Caki2 (cell line): ENCODE measurements at places on chromosomes 5 and 9. TPM values are rescaled to one million over a fixed set of nuclear protein-coding genes. Genes with fewer than 3 reads are reported as not detected.

GRCh38 chr5:59897075-59897474, 3.5 kb upstream of the PDE4D start:
- no peak for DNase-seq

GRCh38 chr9:32589083-32589723, 16.2 kb upstream of the NDUFB6 start:
- no peak for DNase-seq

- DNase-seq: no peak
These were observed 58.8 kb upstream of the MINAR2 start for GRCh38 chr5:129689045-129689444.

- DNase-seq: no peak
These were observed 22.9 kb upstream of the ROPN1L start for GRCh38 chr5:10418654-10419345.

- DNase-seq: no peak
These were observed 253.9 kb downstream of the CEMIP2 start for GRCh38 chr9:71514344-71514975.

GRCh38 chr9:129163753-129164152, 14.3 kb downstream of the IER5L start:
- DNase-seq: no peak

- no peak for DNase-seq
These were observed 598.3 kb upstream of the FAM174A start for GRCh38 chr5:99936911-99937310.

DNA sequence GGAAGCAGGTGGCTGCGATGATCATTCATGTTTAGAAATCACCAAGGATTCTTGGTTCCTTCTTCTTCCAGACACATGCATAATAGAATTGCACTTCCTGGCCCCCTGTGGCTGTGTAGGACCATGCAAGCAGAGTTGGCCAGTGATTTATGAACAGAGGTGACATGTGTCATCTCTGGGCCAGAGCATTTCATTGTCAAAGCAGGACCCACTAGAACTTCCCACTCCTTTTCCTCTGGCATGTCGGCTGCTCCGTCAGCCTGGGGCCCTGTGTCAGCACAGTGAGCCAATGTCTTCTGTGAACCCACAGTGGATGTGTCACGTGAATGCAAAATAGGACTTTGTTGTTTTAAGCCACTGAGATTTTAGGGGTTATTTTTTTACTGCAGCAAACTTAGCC, 59.2 kb downstream of the HSD17B3 start:
- DNase-seq: no peak

DNA sequence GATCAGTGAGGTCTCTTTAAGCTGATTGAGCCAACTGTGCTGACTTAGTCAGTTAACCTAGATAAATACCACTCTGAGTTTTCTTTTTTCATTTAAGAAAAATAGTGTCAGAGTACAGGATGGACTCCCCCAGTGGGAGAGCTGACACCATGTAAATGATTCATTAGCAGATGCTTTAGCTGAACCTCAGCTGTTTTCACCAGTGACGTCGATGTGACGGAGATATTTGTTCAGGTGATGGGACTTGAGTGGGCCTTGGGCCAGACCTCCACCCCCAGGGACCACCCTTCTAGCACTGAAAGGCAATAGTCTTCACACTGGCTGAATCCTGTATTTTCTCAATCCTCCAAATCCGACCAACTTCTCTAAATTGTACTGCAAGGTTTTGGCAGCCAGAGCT, 196.1 kb downstream of the GAS1 start:
- no peak for DNase-seq

- DNase-seq: no peak
These were observed 5.8 kb upstream of the HAND1 start for GRCh38 chr5:154483654-154484392.

DNA sequence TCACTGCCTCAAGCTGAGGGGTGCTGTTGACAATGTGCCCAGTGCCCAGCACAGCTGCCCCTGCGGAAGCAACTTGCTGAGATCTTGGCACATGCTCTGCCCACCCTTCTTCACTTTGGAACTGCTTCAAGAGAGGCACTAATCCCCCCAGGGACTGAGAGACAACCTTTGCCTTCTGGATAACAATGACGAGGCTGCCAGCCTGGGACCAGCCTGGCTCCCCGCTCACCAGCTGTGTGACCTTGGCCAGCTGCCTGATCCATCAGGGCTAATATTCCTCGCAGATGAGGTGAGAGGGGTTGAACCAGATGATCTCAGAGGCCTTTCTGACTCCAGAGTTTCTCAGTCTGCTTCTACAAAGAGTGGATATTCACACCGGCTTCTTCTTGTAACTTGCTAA, 81.0 kb downstream of the SHB start:
- no peak for DNase-seq

GRCh38 chr9:120711841-120712538, 2.3 kb downstream of the MEGF9 start:
- DNase-seq: peak; percentile 56

DNA sequence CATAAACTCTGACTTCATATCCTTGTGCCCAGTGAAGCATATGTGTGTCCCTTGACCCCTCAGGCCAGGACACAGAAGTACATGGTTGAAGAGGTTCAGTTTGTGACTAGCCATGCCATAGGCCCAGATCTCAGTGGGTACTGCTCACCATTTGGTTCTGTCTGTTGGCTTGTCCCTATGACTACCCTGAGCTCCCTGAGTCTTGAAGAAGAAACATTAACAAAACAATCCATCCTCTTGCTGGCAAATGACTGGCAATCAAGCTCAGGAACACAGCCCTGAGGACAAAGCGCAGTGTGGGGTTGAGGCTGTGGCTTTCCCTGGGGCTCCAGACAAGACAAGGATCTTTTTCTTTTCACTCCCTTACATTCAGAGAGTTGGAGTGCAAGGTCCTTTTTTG, 46.3 kb downstream of the TNFAIP8 start:
- DNase-seq: peak; percentile 56

GRCh38 chr5:90390326-90390725, 19.2 kb downstream of the CETN3 start:
- DNase-seq: no peak

- DNase-seq: no peak
These were observed 142.0 kb downstream of the ZCCHC7 start for GRCh38 chr9:37262410-37262809.

DNA sequence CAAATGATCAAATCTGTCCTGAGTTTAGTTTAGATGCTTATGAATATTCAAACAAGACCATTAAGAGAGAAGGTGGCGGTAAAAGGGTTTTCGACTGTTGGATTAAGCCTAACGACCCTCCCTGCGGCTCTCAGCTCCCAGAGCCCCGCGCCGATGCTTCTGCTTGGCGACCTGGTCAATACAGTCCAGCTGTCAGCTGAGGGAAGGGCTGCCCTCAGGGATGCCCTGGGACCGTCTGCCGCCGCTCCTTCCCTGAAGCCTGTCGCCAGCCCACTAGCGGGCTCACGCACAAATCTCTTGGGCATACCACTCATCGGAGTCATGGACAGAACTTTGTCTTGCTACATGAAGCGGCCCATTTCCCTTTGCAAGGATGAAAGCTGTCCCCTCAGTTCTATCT, 136.6 kb upstream of the RAPGEF1 start:
- no peak for DNase-seq

DNA sequence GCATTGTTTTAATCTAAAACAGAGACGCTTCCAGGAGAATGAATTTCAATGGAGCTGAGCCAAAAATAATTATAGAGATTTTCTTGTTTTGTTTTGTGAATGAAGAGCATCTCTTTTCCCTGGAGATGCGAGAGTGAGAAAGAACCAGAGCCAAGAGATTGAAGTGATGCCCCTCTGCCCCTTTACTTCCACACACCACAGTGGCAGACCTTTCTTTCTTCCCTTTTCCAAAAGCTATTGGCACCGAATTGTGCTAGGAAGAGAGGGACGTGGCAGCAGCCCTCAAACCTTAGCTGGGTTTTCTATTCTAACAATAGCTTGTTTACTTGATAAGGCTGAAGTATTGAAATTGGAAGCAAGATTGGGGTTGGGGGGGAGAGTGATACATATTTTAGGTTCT, 133.0 kb upstream of the TMEM161B start:
- no peak for DNase-seq

DNA sequence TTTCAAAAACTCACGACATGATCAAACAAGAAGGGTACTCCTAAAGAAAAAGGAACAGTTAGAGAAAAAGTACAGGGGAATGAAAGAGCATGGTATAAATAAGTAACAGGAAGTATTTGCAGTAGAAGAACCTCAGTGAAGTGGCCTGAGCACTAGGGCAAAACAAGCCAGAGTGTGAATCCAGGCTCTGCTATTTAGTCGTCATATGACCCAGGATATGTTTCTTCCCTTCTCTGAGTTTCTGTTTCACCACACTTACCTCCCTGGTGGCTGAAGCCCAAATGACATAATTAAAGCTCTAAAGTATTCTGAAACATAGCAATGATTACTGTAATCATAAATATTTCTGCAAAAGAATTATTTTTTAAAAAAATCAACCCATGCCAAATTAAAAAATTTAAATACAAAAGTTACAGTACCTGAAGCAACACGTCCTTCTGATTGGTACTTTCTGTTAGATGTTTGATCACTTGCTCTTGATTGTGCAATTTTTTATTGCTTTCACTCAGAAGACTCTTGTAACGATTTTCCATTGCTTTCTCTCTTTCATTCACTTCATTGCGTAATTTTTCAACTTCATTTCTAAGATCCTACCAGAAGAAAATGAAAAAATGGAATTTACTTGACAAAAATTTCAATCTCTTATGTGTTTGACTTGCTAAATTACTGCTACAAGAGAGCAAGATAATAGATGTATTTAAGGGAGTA, 88.9 kb downstream of the CDK5RAP2 start:
- no peak for DNase-seq

GRCh38 chr5:88683506-88684135, 199.4 kb downstream of the MEF2C start:
- no peak for DNase-seq

DNA sequence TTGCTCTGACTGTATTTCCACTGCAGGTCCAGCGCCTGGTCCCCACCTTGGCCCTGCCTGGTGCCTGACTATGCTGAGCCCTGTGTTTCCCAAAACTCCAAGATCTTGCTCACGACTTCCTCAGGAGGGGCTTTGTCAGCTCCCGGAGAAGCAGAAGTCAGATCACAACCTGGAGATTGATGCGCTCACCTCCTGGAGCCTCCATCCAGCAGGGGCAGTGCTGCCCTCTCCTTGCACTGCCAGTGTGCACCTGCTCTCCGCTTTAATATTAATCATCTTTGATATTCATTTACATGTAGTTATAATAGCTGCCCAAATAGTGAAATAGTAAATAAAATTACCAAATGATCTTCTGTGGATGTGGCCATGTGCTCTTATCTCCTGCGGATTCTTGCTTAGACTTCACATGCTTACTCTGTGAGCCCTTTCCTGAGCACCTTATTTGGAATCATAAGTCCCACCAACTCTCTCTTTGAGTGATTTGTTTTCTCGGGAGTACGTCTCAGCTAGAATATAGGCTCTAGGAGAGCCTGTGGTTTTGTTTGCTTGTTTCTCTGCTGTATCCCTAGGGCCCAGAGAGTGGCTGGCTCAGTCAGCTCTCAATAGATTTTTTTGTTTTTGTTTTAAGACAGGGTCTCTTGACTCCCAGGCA, 17.4 kb downstream of the MAML1 start:
- no peak for DNase-seq

The NEURL1B gene
- total RNA-seq: 9.7 and 13.8 TPM in 2 replicates

The IRX2 gene
- total RNA-seq: not detected in 2 replicates

The IL13 gene
- total RNA-seq: not detected in 2 replicates

The CORO2A gene
- 2.0 and 2.3 TPM in 2 replicates for total RNA-seq

The DAB2 gene
- 0.68 and 2.1 TPM in 2 replicates for total RNA-seq
